ENCODE measurements at places on chromosomes 5 and 9.

- DNase-seq = no peak
Observed at GRCh38 chr9:86034863-86035734, 64.3 kb downstream of the GOLM1 start.

- DNase-seq = peak; percentile 68
Observed at GRCh38 chr9:128902351-128903078, 18.3 kb upstream of the PHYHD1 start.

GRCh38 chr9:1434052-1434767, 384.1 kb downstream of the DMRT2 start:
- no peak for DNase-seq

- no peak for DNase-seq
Observed at GRCh38 chr5:88536146-88536545, 267.5 kb upstream of the TMEM161B start.

DNA sequence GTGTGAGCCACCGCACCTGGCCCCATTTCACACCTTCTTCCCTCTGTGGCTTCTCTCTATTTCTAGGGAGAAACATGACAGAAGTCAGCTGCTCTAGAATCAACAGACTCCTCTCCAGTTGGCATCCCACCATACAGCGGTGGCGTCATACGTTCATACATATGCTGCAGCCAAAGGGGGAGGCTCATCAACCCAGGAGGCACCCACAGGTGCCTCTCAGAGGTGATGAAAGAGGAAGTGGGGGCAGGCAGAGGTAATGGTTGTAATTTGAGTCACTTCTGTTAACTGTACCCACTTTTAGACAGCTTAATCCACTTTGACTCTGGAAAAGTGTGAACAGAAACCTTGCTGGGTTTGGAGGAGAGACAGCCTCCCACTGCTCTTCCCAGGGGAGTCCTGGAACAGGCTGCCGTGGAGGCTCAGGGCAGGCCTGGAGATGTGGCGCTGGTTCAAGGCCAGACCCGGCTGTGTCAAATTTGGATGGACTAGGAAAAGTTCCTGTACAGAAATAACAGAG, 47.3 kb upstream of the SUB1 start:
- peak; percentile 27 for DNase-seq

DNA sequence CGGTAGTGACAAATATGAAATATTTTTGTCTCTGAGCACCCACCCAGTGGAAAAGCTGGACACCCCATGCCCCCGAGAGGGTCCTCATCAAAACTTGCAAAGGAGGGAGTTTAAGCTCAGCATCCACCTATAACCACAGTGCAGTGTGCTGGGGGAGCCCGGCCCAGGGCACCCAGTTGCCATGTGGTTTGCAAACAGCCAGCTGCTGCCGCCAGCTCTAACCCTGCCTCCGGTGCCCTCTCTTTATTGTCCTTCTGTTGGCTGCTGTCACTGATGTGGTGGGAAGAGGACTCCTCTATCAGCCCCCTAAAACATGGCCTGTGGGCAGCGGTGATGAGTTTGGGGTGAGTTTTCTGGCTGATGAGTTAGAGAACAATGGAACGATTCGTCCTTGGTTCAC, 160.9 kb upstream of the MVB12B start:
- no peak for DNase-seq

GRCh38 chr9:136031741-136032730, 63.1 kb downstream of the NACC2 start:
- DNase-seq = no peak

DNA sequence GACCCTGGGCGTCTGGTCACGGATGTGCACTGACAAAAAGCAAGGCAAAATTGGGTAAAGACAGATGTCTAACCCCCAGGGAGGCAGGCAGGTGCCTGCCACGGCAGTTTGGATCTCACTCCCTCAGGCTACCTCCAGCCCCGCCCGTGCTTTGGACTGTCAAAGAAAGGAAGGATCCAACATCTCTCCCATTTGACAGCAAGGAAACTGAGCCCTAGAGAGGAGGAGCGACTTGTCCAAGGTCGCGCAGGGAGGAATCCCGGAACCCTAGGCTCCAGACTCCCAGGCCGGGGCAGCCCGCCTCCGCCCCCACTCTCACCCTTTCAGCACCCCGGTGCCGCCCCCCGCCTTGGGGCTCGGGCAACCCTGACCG, 376 bp downstream of the GOLGA1 start:
- DNase-seq = no peak

DNA sequence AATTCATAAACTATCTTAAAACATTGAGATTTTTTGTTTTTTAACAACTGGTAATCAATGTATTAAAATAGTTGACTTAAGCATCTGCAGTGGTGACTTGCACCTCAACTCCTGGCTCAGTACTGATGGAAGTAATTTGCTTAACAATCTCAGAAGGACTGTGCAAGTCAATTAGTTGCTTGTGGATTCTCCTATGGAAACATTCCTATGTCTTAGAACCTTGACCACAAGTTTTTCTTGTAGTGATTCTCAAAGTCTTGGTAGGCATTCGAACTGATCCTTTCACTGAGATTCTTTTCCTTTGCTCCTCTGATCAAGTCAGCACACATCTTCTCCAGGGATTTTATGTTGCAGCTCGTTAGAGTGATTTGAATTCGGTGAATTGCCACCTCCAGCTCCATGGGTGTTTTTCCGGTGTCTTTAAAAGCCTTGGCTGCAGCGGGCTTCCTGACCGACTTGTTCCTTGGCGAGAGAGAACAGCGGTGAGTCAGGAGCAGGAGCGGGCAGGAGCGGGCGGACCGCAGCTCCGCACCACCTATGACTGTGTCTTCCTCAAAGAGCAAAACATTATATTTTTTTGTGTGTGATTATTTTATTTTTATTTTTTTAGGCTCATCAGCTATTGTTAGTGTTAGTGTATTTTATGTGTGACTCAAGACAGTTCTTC, 21.1 kb downstream of the HMGXB3 start:
- no peak for DNase-seq

GRCh38 chr9:78765861-78766260, 468.9 kb downstream of the PSAT1 start:
- no peak for DNase-seq

- no peak for DNase-seq
Observed at GRCh38 chr5:139658501-139658927, 10.4 kb downstream of the CXXC5 start.

DNA sequence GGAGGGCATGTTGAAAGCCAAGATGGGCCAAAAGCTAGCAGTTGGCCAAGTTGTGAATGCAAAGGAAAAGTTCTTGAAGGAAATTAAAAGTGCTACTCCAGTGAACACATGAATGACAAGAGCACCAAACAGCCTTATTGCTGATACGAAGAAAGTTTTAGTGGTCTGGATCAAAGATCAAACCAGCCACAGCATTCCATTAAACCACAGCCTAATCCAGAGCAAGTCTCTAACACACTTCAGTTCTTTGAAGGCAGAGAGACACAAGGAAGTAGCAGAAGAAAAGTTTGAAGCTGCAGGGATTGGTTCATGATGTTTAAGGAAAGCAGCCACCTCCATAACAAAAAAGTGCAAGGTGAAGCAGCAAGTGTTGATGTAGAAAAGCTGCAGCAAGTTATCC, 71.6 kb downstream of the ERCC6L2 start:
- DNase-seq = no peak

GRCh38 chr5:66653325-66653724, 57.1 kb downstream of the MAST4 start:
- no peak for DNase-seq

DNA sequence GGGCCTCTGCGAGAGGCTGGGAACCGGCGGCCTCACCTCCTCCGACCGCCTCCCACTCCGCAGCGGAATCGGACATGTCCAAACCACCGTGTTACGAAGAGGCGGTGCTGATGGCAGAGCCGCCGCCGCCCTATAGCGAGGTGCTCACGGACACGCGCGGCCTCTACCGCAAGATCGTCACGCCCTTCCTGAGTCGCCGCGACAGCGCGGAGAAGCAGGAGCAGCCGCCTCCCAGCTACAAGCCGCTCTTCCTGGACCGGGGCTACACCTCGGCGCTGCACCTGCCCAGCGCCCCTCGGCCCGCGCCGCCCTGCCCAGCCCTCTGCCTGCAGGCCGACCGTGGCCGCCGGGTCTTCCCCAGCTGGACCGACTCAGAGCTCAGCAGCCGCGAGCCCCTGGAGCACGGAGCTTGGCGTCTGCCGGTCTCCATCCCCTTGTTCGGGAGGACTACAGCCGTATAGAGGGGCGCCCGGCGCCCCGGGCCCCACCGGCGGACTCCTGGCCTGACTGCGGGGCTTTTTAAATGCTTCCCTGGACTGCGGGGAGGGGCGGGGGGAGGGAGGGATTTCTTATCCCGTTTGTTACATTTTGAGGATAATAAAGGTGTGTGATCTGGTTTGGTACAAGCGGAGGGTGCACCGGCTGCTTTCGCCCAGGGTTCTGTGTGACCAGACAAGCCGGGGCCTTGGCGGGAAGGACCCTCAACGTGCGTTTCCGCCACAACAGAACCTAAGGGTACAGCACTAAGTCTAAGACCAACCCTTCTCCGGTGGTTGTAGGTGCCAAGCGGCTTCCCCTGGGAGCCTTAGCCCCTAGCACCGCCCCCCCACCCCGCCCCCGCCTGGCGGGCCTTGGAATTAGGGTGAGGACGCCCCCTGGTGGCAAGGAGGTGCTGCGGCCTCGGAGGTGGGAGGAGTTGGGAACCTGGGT, 9.3 kb downstream of the PRR7 start:
- peak; percentile 98 for DNase-seq

- DNase-seq = no peak
Observed at GRCh38 chr5:35859101-35859661, 2.5 kb downstream of the IL7R start.

DNA sequence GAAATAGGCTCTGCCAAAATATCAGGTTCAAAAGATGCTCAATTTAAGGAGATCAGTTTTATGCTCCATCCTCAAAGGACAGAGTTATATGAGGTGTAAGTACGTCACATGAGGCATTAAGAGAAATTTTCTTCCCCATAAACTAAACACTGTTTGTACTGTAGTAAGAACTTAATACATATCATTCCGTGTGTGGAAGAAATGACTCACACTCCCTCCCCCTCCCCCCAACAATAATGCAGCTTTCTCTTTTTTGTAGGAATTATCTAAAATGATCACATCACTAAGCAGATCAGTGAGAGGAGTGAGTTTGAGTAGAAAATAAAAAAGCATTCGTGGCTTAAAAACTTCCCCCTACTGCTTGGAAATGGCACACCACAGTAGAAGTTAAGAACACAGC, 2.2 kb downstream of the CDH12 start:
- no peak for DNase-seq

- DNase-seq = no peak
Observed at GRCh38 chr5:9350301-9350797, 195.5 kb downstream of the SEMA5A start.

DNA sequence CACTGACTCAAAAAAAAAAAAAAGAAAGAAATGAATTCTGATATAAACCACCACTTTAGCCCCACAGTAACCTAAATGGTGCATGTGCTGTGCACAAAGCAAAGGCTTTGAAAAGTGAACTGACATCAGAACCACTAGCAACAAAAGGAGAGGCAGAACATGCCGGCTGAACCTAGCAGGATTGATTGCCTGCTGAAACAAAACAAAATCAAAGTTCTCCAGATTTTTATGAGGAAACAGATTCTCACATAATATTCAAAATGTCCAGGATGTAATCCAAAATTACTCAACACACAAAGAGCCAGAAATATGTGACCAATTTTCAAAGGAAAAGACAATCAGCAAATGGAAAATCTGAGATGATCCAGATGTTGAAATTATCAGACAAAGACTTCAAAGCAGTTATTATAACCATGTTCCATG, 37.9 kb downstream of the UBTD2 start:
- DNase-seq = no peak

- no peak for DNase-seq
Observed at GRCh38 chr5:43045236-43045635, 5.1 kb upstream of the ANXA2R start.

GRCh38 chr5:73805449-73805848, 179.5 kb downstream of the ARHGEF28 start:
- DNase-seq = no peak

- no peak for DNase-seq
Observed at GRCh38 chr9:72687331-72687730, 165.9 kb downstream of the TMC1 start.

GRCh38 chr5:173841710-173842109, 46.4 kb upstream of the CPEB4 start:
- DNase-seq = no peak

DNA sequence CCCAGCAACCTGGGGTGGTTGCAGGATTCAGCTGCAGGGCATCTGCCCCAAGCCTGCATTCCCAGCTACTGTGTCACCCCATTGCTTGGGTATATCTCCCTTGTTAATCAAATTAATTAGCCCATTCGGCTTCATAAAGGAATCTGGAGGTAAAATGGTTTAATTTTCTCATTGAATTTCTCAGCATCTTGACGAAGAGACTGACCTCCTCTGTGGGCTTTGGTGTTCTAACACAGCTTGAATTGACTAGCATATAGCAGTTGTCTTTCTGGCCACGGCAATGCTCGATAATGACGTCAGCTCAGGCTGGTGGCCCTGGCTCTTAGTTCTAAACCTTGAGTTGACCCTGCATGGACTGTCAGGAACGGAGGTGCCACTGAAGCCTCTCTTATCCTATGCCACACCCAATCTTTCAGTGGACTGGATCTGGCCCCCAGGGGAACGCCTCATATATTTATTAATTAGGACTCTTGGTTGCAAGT, 72.4 kb downstream of the MSX2 start:
- no peak for DNase-seq

GRCh38 chr5:150672237-150672883, 11.3 kb downstream of the MYOZ3 start:
- no peak for DNase-seq

GRCh38 chr5:113081881-113082546, 105.4 kb downstream of the DCP2 start:
- DNase-seq = no peak

GRCh38 chr9:115211413-115212124, 93.6 kb upstream of the TNC start:
- no peak for DNase-seq
